ENCODE measurements at places on chromosomes 16 and 17.

DNA sequence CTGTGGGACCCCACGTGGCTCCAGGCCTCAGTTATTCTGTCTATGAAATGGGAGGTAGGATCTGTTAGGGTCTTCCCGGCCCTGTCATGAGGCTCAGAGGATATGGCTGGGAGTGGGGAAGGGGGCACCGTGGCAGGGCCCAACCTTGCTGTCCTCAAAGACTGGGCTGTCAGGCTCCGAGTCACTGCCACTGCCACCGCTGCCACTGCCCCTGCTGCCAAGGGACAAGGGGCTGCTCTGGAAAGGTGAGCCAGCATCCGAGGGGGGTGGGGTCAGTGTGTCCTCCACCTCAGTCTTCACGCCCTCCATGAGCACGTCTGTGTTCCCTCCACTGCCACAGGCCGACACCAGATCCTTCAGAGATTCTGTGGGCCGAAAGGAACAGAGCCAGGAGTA, 19.2 kb downstream of the SREBF1 start:
- no peak for DNase-seq

DNA sequence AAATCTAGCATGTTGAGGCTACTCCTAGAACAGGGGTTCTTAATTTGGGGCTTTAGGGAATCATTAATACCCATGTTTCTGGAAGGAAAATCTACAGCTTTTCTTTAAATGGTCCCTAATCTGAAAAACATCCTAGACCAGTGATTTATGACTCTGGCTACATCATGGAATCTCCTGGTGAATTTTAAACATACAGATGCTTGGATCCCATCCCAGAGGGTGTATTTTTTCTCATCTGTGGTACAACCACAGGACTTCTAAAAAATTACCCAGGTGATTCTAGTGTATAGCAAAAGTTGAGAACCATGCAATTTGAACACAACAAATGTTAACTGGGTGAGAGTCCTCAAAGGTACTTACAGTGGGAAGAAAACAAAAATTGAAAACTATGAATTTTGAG, 41.5 kb downstream of the KANSL1 start:
- DNase-seq = no peak

- DNase-seq = no peak
Measured at GRCh38 chr16:3713587-3714242, 3.6 kb downstream of the TRAP1 start.

GRCh38 chr17:62126292-62126691, 61.2 kb upstream of the MED13 start:
- no peak for DNase-seq

- no peak for DNase-seq
Measured at GRCh38 chr16:79163691-79164387, 436.7 kb downstream of the MAF start.

DNA sequence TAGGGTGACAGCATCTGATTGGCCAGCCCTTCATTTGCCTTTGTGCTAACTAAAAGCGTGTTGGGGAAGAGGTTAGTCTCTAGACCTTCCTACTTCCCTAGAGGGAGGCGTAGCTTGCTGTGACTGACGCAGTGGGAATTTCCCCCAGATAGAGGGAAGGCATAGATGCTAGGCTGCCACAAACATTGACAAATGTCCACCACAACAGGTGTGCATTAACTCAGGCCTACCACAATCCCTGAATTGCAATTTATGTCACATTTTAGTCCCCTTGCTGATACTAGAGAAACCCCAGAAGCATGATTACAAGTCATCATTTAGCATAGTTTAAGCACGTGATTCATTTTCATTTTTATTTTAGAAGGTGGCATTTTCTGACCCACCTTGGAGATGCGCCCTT, 76.3 kb upstream of the WSB1 start:
- no peak for DNase-seq

- DNase-seq = no peak
Measured at GRCh38 chr17:36535669-36536081, 888 bp downstream of the PIGW start.

DNA sequence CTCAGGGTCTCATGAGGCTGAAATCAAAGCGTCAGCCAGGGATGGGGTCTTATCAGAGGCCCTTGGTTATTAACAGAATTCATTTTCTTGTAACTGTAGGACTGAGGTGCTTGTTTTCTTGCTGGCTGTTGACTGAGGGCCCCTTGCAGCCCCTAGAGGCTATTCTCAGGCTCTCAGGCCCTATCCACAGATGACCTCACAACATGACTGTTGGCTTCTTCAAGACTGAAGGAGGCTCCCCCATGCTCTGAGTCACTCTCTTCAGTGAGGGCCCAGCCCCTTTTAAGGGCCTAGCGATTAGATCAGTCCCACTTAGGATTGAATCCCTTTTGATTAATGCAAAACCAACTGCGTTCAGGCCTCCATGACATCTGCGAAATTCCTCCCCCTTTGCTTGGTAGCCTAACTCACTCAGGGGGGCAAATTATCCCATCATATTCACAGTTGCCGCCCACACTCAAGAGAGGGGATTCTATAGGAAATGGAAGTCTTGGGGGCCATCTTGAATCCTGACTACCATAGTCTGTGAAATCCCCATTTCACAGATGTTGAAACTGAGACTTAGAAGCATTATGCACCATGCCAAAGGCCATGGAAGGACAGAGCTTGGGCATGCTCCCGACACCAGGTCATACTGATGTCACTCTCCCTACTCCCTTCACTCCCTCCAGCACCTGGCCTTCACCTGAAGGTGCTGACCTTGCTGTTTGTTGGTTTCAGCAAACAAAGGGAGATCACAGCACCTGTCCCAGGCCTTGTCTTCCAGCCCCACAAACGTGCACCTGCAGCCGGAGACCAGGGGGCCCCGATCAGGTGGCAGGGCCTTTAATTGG, 592.3 kb downstream of the MAF start:
- no peak for DNase-seq

DNA sequence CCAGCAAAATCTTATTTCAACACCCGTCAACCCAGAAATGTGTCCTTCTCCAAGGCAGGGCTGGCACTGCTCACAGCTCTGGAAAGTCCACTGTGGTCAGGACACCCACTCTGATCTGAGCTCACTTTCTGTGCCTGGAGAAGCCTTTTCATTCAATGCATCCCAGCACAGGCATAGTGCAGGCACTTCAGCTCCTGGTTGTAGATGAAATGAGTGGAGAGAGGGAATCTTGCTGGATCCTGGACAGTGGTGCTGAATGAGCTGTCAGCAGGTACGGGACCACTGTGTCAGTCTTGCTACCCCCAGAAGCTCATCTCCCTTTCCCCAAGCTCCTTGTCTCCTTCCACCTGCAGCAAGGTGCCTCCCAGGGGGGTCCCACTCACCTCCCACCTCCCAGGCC, 86.1 kb upstream of the SALL1 start:
- DNase-seq = no peak

GRCh38 chr16:3282103-3282729, 1.1 kb upstream of the ZNF263 start:
- no peak for DNase-seq

DNA sequence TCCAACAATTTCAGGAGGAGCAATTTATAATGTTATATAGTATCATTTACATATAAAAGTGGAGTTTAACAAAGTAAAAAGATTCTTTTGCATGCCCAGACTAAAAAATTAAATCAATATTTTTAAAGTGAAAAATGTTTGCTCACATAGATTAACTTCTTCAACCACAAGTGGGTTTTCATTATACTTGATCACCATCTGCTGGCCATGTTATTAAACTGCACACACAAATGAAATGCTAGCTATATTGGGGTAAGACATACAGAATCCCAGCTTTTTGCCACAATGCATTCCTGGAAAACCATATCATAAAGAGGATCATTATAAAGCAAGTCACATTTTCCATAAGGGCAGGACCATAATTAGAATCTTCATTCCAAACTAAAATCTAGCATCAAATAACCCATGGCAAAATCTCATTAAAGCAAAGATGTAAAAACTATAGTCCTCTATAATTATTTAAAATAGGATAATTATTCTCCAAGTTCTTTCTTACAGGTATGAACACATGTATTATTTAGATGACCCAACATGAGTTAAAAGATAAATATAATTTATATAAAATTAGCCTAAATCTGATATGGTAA, 26.3 kb downstream of the CEP112 start:
- DNase-seq = no peak

DNA sequence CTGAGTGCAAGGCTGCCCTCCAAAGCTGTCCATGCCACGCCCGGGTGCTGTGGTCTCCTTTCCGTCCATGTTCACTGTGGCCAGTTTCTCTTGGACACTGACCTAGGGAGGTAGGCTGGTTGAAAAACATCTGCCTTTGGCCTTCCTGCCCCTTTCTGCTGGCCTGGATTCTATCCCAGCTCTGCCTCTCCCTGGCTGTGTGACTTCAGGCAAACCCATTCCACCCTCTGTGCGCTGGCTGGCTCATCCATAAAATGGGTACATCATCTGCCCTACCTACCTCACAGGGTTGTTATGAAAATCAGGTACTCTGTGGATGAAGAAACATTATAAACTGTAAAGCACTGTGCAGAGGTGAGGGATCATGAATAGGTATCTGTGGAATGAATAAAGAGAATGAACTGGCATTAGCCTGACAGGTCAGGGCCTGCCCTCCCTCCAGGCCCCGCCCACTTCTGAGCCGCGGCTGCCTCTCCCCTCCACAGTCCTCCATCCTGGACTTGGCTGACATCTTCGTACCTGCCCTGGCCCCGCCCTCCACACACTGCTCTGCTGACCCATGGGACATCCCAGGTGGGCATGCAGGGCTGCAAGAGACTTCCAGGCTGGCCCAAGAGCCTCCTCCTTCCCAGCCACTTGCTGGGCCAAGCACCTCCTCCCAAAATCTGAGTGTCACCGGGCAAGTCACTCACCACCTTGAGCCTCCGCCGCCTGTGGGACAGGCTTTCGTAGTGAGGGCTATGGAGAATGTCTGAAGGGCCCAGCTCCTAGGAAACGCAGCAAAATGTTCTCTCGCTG, 7.0 kb upstream of the SPATA20 start:
- DNase-seq = no peak

DNA sequence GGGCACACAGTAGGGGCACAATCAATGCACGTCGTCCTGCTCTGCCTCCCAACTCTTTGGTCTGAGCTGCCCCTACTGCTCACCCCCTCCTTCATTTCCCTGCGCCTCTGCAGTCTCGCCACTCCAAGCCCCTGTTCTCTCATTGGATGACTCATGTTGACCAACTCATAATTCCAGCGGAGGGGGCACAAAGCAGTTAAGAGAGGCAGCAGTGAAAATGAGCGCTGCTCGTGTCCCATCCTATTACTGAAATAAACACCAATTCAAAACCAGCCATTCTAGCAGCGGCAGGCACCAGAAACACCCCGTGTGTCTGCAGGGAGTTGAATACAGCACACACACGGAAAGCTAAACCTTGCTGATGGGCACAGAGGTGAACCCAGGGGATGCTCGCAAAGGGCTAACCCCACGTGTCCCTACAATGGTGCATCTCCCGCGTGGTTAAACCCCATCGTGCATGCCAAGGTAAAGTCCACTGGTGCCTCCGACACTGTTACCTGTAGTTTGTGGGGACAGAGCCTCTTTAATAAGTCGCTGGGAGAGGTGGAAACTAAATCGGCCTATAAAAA, 310.4 kb downstream of the XYLT1 start:
- DNase-seq = no peak

GRCh38 chr17:73901661-73902415, 257.6 kb upstream of the SDK2 start:
- DNase-seq = no peak

DNA sequence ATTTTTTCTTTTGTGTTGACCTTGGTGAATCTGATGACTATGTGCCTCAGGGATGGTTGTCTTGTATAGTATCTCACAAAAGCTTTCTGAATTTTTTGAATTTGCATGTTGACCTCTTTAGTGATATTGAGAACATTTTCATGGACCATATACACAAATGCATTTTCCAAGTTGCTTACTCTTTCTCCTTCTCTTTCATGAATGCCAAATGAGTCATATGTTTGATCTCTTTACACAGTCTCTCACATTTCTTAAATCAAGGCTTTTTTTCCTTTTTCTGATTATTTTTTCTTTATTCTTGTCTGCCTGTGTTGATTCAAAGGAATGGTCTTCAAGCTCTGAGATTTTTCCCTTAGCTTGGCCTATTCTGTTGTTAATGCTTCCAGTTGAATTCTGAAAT, 46.6 kb upstream of the KCNJ16 start:
- no peak for DNase-seq

All from central memory CD8-positive, alpha-beta T cell (primary cell).